ENCODE measurements at places on chromosomes 13 and 19. TPM values are rescaled to one million over a fixed set of nuclear protein-coding genes. Genes with fewer than 3 reads are reported as not detected.

- DNase-seq, result no peak
These were observed 2.5 kb downstream of the PRTN3 start for GRCh38 chr19:843180-843835.

DNA sequence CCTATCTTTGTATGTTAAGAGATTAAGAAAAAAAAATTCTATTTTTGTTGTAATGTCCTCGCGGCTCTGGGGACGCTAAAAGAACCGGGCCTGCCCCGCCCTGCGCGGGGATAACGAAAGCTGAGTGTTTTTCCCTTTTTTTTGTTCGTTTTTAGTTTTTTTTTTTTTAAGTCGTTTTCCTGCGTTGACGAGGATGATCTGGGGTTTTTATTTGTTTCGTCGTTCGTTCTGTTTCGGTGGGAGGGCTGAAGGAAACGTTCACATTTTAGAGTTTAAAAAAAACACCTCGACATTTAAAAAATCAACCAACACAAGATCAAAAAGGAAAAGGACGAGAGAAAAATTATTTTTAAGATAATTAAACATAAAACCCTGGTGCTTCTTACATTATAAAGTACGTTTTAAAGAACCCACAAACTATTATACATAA lies 5.6 kb downstream of the LYL1 start:
- no peak for DNase-seq

DNA sequence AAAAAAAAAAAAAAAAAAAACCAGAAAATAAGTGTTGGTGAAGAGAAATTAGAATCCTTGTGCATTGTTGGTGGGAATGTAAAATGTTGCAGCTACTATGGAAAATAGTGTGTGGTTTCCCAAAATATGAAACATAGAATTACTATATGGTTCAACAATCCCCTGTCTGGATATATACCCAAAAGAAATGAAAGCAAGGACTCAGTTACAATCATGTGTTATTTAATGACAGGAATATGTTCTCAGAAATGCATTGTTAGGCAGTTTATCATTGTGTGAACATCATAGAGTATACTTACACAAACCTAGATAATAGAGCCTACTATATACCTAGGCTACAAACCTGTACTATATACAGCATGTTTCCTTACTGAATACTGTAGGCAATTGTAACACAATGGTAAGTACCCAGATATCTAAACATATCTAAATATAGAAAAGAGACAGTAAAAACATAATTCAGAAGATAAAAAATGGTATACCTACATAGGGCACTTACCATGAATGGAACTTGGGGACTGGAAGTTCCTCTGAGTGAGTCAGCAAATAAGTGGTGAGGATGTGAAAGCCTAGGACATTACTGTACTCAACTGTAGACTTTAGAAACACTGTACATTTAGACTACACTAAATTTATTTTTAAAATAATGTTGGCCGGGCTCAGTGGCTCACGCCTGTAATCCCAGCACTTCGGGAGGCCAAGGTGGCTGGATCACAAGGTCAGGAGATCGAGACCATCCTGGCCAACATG lies 25.7 kb upstream of the SLC7A1 start:
- no peak for DNase-seq

GRCh38 chr13:33394294-33394932 lies 108.9 kb upstream of the STARD13 start:
- no peak for DNase-seq

DNA sequence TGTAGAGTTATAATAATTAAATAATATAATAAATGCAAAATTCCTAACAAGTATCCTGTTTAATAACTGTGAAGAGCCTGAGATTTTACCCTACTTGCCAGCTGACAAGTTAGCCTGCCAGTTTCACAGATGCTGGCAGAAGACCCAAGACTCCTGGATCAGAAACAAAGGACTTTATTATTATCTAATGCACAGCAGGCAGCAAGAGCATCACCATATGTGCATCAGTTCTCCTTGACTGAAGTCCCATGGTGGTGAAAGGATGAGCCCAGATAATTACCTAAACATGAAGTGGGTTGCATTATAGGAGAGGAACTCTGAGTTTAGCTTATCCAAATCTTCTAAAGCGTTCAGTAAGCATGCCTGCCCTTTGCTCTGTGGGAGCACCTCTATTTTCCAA lies 39.1 kb upstream of the MTIF3 start:
- DNase-seq, result no peak

DNA sequence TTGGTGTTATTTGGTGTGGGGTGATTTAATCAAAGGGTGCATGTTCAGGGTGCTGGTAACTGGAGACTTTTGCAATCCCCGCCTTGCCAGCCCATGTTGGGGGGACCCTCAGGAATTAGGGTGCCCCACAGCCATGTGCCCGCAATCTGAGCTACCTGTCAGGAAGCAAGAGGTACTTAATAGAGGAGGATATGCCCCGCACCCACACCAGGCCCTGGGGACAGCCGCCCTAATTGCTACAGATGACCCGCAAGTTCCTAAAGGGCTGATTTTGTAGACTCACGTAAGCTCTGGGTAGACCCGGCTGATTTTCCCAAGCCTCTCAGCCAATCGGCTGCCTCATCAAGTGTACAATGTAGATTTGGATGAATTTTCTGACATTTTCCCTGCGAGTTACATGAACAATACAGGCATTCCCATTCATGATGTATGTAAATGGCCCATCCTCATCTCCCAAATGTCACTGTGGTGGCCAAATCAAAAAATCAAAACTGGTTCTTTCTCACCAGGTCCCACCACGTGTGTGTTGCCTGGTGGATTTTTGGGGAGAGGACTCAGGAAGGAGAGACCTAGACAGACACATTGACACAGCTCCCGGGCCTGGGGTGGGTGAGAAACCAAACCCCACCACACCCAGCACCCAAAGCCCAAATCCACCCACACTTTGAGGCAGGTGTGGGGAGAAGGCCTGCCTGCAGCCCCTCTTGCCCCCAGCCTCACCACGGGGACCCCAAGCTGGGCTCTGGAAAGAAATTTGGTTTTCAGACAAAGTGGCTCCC lies 119.2 kb upstream of the SPACA7 start:
- DNase-seq, result no peak

DNA sequence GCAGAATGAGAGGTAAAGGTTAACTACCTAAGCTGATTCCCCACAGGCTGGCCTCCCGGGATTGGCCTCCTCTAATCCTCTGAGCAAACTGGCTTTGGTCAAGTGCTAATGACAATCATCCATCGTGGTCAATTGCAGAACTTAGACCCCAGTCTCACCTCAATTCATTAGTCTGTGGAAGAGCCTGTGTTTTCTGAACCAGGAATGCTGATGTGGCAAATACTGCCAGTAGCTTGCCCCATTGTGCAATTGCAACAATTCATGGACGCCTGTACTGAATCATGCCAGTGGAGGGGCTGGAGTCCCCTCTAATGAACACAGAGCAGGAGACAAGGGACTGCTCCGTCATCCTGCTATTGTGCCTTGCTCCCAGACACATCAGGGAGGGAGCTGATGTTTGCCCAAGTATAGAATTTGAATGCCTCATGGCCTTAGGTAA lies 1256.5 kb downstream of the EFNB2 start:
- no peak for DNase-seq

DNA sequence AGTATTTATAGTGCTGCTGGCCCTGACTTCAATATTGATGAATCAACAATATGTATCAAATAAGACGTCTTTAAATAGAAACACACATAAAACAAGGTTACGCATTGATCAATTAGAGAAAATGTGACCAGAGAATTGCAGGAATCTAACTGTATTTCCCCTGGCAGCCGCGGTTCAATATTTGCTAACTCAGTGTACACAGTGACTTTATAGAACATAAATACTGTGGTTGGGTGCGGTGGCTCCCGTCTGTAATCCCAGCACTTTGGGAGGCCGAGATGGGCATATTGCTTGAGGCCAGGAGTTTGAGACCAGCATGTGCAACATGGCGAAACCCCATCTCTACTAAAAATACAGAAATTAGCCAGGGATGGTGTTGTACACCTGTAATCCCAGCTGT lies 22.8 kb upstream of the UPF3A start:
- DNase-seq, result no peak

- no peak for DNase-seq
These were observed 16.8 kb upstream of the SIGLEC6 start for GRCh38 chr19:51548213-51548651.

DNA sequence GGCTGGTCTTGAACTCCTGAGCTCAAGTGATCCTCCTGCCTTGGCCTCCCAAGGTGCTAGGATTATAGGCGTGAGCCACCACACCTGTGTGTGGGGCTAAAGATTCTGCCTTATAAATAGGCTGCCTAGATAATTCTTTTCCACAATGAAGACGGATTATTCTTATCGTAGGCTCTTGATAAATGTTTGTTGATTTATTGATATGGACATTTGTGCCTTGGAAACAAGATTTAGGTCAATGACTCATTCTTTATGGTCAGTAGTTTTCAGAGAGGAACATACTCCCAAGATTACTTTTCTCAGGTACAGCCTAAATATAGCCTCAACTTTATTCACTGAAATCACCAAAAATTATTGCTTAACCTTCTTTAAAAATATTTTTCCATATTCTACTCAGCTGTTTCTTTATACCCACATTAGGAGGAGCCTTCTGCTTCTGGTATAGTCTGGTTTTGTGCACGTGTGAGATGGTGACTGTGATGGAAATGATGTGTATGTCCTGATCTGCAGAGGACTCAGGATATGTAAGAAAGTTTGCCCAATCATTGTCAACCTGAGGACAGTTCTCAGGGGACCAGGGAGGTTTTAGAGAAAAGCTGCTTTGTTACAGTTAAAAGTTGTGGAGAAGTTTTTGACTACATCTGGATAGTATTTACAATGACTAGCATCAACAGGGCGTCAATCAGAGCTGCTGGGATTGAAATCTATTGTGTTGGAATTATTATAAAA lies 208.9 kb downstream of the DNAJC15 start:
- no peak for DNase-seq

DNA sequence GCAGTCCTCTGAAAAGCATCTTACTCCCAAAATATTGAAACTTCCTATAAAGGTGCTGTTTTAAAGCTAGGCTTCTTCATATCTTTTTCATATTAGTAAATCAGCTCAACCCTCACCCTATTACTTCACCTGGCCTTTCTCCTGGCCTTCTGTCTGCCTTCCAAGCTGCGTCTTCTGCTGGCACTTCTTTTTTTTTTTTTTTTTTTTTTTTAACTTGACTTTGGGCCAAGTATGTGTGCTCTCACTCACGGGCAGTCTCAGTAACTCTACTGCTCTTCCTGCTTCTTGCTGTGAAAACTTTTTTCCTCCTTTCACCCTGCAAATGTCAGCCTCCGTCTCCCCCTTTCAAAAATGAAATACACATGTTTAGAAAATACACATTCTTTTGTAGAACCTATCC lies 41.2 kb upstream of the KCTD4 start:
- no peak for DNase-seq

GRCh38 chr13:61774903-61775302 lies 359.3 kb upstream of the PCDH20 start:
- DNase-seq, result no peak

DNA sequence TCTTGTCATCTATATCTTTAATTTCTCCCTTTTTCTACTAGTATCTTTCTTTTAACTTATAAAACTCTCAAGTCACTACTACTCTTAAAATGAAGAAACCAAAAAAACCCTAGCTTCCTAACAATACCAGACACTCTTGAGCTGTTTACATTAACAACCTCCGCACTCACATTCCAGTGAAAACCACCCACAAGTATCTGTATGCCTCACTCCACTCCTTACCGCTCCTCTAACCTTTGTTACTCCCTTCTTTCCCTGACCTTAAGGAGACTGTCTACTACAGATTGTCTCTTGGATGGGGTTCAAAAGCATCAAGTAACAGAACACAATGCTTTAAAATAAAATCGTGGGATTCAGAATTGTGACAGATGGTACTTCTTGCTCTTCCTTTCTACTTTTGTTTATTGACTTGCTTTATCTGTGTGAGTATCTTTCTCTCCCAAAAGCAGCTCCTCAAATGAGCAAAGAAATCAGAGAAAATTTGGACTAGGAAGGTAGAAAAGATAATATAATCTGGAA lies 110.0 kb upstream of the FBXL3 start:
- no peak for DNase-seq

GRCh38 chr13:42149136-42149535 lies 100.7 kb downstream of the DGKH start:
- no peak for DNase-seq

The CEACAM5 gene
- polyA plus RNA-seq, result 0.13 TPM

The PLPPR2 gene
- 18.7 TPM for polyA plus RNA-seq

The CEBPA gene
- polyA plus RNA-seq, result 5.3 TPM

The ZNF765 gene
- 10.2 TPM for polyA plus RNA-seq

The DACT3 gene
- polyA plus RNA-seq, result 33.8 TPM

The STX10 gene
- 60.1 TPM for polyA plus RNA-seq

The KLF2 gene
- 32.0 TPM for polyA plus RNA-seq

The ATP1A3 gene
- 0.23 TPM for polyA plus RNA-seq

The CGB1 gene
- polyA plus RNA-seq, result not detected

All from left renal cortex interstitium (tissue), 4 donors.